Activated naive CD4-positive, alpha-beta T cell treated with Interleukin-2 at 50 U/mL for 16 hours (primary cell): ENCODE measurements at places on chromosomes 7 and 10.

DNA sequence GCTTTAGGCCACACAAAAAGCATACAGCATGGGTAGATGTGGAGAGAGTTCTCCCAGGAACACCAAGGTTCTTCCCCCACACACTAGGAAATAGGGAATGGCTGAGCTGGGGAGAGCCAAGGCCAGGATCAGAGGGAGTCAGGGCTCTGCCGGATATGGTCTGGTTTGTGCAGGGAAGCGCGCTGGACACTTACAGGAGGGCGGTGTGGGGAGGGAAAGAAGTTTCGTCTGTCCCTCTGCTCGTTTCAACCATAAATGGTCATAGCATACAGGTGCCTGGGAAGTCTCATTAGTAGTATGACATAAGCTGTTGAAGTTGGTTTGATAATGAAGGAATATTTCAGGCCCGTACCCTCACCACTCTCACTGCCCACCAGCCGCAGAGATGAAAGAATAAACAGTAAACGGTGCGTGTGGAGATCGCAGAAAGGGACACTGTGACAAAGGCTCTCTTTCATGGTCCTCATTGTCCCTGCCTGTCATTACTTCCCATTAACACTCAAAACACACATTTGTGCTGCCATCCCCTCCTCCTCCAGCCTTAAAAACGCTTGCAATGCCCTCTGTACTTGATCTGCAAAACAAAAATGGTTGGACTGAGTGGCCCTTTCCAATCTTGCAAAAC is 207.2 kb downstream of the CELF2 start:
- DNase-seq, result no peak

GRCh38 chr7:2604608-2605174 is 27.1 kb upstream of the TTYH3 start:
- no peak for DNase-seq

GRCh38 chr7:64999165-65000004 is 7.1 kb downstream of the ERV3-1 start:
- no peak for DNase-seq

DNA sequence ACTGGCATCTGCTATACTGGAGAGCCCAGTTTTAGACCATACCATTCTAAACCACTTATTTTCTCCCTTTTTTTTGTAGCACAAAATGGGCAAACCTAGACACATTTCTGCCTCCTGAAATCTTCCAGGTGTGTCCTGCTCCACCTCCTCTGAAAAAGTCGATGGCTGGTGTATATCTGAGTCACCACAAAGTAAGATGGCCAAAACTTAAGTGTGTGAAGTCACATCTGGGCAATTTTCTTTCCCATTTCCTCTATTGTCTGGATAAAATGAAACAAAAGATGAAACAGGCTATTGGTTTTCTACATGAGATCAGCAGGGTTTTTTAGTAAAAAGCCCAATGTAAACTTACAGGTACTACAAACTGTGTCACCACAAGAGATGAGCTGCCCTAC is 65.5 kb downstream of the OSBPL3 start:
- DNase-seq, result no peak

DNA sequence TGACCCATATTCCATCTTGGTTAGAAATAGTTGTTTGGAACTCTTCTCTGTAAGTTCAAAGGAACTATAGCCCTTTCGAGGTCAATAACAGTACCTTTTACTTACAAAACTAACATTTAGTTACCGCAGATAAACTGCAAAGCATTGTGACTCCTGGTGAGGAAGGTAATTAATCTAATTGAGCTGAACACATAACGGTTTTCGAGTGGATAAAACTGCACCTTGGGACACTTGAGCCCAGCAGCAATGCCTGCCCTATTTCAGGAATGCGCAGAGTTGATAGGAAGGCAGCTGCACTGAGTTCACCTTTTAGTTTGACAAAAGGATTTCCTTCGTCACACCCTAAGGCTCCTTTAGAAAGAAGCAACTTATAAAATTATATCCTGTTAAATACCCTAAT is 75.4 kb downstream of the JAZF1 start:
- no peak for DNase-seq

GRCh38 chr10:12501324-12501723 is 152.0 kb downstream of the CAMK1D start:
- no peak for DNase-seq

- DNase-seq, result no peak
Observed at GRCh38 chr10:17423632-17424186, 30.7 kb downstream of the ST8SIA6 start.
